ENCODE measurements at places on chromosomes 12 and 14.

GRCh38 chr14:64580467-64580866, 30.7 kb downstream of the PPP1R36 start:
- H3K36me3 ChIP-seq: no peaks in the 10 kb centered on the region
- H3K27ac ChIP-seq: no peak overlapping the region
- no peak for DNase-seq
- H3K4me3 ChIP-seq: no peak overlapping the region
- H3K27me3 ChIP-seq: no peaks in the 10 kb centered on the region

DNA sequence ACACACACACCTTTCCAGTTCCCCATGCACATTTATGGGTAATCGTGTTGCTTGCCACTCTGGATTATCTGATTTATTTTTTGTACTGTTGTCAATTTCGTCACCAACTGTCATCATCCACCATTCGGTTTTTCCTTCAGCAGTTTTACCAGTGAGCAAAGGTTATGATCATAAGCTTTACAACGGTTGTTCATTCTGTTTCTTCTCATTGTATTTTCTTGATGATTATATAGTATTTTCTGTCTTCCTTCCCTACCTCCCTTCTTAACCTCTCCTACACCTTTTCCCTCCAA, 680 bp downstream of the NECAP1 start:
- H3K27ac ChIP-seq: peak overlapping the region; percentile 99
- no peak for DNase-seq
- peaks cover 24% of the 10 kb centered on the region for H3K36me3 ChIP-seq
- peak overlapping the region; percentile 80 for H3K4me3 ChIP-seq

DNA sequence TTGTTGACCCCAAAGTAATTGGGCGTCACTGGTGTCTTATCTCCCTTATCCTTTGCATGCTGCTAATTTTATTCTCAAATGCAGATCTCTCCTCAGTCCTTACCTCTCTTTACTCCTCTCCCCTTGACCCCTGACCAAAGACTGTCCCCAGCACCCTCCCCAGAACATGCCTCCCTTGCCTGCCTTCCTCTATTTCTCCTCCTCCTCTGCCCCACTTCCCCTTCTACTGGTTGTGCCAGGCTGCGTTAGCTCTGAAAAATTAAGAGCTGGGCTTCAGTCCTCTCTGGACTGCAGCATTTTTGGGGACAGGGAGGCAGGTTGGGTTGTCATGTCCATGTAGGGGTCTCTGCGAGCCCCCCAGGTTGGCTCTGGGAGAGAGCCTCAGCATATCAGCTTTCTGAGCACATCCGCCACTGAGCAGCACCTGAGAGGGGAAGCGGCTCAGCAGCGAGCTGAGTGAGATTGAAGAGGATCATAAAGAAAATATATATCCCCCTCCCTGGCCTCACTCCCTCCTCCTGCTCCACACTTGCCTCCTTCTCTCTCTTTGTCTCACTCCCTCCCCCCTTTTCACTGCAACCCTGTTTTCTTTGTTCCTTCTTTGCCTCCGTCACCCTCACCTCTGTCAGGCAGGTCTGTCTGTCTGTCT, 6.4 kb upstream of the CISTR start:
- no peak overlapping the region for H3K27ac ChIP-seq
- peaks cover 36% of the 10 kb centered on the region for H3K27me3 ChIP-seq
- no peak for DNase-seq
- no peak overlapping the region for H3K4me3 ChIP-seq

DNA sequence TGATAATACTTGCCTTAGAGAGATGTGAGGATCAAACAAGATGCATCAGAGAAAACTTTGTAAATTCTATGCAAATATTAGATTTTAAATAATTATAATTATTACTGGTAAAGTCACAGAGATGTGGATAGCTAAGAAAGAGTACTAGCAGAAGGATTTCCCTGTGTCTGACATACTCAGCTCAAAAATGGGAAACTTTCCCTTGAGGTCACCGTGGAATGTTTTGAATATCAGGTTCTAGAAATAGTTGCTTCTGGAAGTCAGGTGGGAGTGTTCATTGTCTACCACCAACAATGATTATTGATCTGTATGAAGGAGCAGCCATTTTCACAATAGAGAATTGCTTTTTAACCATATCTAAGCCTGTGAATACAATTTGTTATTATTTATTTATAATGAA, 71.7 kb downstream of the FLRT2 start:
- H3K27ac ChIP-seq: no peak overlapping the region
- H3K36me3 ChIP-seq: no peaks in the 10 kb centered on the region
- no peaks in the 10 kb centered on the region for H3K27me3 ChIP-seq
- H3K4me3 ChIP-seq: no peak overlapping the region

- H3K36me3 ChIP-seq: no peaks in the 10 kb centered on the region
- no peaks in the 10 kb centered on the region for H3K27me3 ChIP-seq
- DNase-seq: no peak
- H3K4me3 ChIP-seq: no peak overlapping the region
- H3K4me1 ChIP-seq: peaks cover 7% of the 10 kb centered on the region
These were observed 165.4 kb downstream of the PHETA1 start for GRCh38 chr12:111203446-111203845.

DNA sequence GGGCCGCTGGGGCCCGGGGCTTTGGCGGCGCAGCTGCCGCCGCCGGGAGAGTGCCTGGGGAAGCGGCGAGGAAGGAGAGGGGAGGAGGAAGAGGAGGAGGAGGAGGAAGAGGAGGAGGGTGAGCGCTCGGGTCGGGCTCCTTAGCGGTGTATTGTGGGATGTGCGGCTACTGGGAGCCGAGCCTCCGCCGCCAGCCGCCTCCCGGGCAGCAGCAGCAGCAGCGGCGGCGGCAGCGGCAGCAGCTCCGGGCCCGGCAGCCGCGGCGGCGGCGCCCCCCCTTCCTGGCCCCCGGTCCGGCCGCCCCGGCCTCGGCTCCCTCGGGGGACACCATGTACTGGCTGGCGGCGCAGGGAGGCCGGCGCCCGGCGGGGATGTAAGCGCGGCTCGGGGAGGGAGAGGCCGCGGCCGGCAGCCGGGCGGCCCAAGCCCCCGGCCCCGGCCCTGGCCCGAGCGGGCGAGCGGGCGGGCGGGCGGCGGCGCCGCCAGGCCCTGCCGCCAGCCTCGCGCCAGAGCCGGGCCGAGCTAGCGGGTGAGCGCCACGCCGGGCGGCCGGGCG, at the start of gene SETD1B:
SETD1B (plus strand) TSS at position 149 of the 556 bp plus-strand sequence. CDS start 729 bp downstream, outside the sequence.
- peak; percentile 45 for DNase-seq
- H3K4me3 ChIP-seq: peak within 1 kb of the TSS; percentile 100
- peak within 1 kb of the TSS; percentile 100 for H3K27ac ChIP-seq
- peaks cover 37% of the 10 kb centered on the region for H3K4me1 ChIP-seq
- H3K36me3 ChIP-seq: peaks cover 5% of the 10 kb centered on the region

- H3K27me3 ChIP-seq: no peaks in the 10 kb centered on the region
- DNase-seq: no peak
These were observed 38.5 kb downstream of the PTGER2 start for GRCh38 chr14:52352569-52352968.

- no peak overlapping the region for H3K4me3 ChIP-seq
- no peak overlapping the region for H3K27ac ChIP-seq
- H3K36me3 ChIP-seq: peaks cover 4% of the 10 kb centered on the region
- no peak for DNase-seq
- peaks cover 15% of the 10 kb centered on the region for H3K27me3 ChIP-seq
- peaks cover 16% of the 10 kb centered on the region for H3K4me1 ChIP-seq
These were observed 104.4 kb upstream of the PRB2 start for GRCh38 chr12:11499806-11500187.

GRCh38 chr14:33660248-33660647, 290.6 kb downstream of the EGLN3 start:
- DNase-seq: no peak
- H3K4me3 ChIP-seq: no peak overlapping the region
- H3K4me1 ChIP-seq: no peaks in the 10 kb centered on the region
- H3K36me3 ChIP-seq: no peaks in the 10 kb centered on the region

DNA sequence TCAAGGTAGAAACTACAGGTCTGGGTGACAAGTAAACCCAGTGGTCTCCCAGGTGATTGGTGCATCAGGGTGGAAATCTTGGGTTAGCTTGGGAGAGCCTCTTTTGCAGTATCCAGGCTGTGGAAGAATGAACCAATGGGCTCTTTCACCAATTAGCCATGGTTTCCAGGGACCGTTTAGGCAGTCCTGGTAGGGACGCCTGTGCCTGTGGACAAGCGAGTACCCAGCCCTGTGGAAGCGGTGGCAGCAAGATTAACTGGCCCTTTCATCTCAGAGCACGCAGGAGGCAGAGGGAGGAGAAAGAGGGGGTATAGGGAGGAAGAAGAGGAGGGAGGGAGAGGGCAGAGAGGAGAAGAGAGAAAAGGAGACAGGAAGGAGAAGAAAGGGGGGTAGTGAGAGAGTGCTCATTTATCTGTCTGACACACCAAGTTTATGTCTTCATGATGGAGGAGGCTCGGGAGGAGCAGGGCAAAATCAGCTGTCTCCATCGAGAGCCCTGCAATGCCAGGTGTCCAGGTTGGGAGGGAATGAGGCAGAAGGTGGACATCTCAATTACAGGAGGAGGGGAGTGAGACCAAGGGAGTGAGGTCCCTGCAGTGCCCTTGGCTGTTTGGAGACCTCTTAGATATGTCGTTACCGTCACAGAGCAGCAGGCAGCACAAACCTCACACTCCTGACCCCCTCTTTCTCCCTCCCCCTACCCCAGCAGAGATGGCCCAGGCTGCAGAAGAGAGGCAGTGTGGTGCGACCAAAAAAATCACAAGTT, 4.6 kb upstream of the ZDHHC22 start:
- peaks cover 2% of the 10 kb centered on the region for H3K4me1 ChIP-seq
- H3K36me3 ChIP-seq: no peaks in the 10 kb centered on the region
- peaks cover 44% of the 10 kb centered on the region for H3K27me3 ChIP-seq

DNA sequence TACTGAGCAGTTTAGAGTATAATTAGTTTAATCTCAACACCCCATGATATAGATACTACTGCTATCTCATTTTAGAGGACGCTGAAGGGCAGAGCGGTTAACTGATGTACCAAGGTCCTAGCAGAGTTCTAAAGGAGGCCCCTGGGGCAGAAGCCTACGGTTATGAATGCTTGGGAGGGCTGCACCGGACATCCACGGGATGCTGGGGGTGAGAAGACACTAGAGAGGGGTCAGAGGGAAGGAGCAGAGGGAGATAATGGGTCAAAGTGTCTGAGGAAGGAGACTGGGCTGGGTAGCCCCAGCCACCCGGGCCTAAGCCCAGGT, 1.6 kb upstream of the ACTR6 start:
- peaks cover 41% of the 10 kb centered on the region for H3K4me1 ChIP-seq
- H3K36me3 ChIP-seq: peaks cover 9% of the 10 kb centered on the region
- peak overlapping the region; percentile 99 for H3K4me3 ChIP-seq
- DNase-seq: no peak

GRCh38 chr14:100487304-100487703, 99.9 kb downstream of the BEGAIN start:
- no peak overlapping the region for H3K27ac ChIP-seq
- H3K36me3 ChIP-seq: peaks cover 14% of the 10 kb centered on the region
- no peak for DNase-seq
- H3K27me3 ChIP-seq: no peaks in the 10 kb centered on the region
- H3K4me1 ChIP-seq: peaks cover 13% of the 10 kb centered on the region
- H3K4me3 ChIP-seq: no peak overlapping the region

DNA sequence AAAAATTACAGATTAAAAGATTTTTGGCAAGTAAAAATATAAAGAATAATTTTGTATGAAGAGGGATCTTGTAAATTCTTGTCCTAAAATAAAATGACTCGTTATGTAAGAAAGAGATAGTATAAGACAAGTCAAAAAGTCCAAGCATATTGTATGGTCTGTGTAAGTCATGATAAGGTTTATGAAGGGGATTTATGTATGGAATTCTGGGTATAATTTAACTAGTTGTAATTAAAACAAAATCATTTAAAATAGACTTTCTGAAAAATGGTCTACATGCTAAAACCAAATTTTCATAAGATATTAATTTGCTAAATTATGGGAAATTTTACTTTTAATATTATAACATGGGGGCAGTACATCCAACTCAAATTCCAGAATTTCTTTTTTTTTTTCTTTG, 17.6 kb upstream of the PEX5 start:
- H3K27me3 ChIP-seq: peaks cover 22% of the 10 kb centered on the region
- H3K36me3 ChIP-seq: peaks cover 11% of the 10 kb centered on the region
- no peak overlapping the region for H3K4me3 ChIP-seq
- no peak overlapping the region for H3K27ac ChIP-seq

DNA sequence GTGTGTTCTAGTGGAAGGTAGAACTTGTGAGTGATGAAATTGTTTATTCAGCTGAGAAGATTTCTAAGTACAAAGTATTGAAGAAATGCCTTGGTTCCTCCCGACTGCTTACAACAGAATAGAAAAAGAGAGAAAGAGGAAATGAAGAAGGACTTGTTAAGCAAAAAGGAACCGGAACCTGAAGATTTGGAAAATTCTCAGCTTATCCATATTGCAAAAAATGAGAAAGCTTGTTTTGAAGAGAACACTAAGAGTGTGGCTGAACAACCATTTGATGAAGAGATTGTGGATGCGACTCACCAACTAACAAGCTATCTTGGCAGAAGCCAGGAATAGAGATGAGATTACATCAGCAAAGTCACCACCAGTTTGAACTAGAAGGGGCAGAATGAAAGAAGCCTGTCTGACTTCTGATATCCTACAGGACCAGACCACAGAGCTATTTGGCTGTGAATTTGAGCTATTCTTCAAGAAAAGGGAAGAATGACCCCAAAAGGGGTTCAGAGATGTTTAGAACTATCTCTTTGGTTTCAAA, 15.1 kb downstream of the NDUFA9 start:
- peaks cover 5% of the 10 kb centered on the region for H3K4me1 ChIP-seq
- no peaks in the 10 kb centered on the region for H3K27me3 ChIP-seq
- H3K36me3 ChIP-seq: peaks cover 29% of the 10 kb centered on the region
- H3K27ac ChIP-seq: no peak overlapping the region
- no peak overlapping the region for H3K4me3 ChIP-seq
- no peak for DNase-seq

GRCh38 chr12:13258197-13258596, 61.7 kb downstream of the EMP1 start:
- no peak for DNase-seq
- peaks cover 4% of the 10 kb centered on the region for H3K4me1 ChIP-seq
- H3K27ac ChIP-seq: no peak overlapping the region
- H3K36me3 ChIP-seq: no peaks in the 10 kb centered on the region
- H3K4me3 ChIP-seq: no peak overlapping the region

- no peak for DNase-seq
- H3K27ac ChIP-seq: no peak overlapping the region
- peaks cover 8% of the 10 kb centered on the region for H3K27me3 ChIP-seq
- H3K36me3 ChIP-seq: no peaks in the 10 kb centered on the region
- no peak overlapping the region for H3K4me3 ChIP-seq
These were observed 14.9 kb upstream of the CCER1 start for GRCh38 chr12:90969851-90970250.

DNA sequence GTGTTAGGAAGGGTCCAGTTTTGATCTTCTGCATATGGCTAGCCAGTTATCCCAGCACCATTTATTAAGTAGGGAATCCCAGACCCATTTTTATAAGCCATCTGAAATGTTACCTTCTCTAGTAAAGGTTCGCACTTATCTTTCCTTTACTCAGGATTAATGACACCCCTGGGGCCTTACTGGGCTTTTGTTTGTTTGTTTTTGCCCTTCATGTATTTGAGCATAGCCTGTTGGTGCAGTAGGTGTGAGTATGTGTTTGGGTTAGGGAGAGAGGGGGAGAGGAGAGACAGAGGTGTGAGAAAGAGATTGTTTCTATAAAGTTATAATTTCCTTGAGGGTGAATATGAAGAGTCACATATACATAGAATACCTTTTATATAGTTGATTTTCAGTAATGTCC, 96.9 kb downstream of the AKAP6 start:
- no peak overlapping the region for H3K4me3 ChIP-seq
- H3K36me3 ChIP-seq: no peaks in the 10 kb centered on the region
- no peak overlapping the region for H3K27ac ChIP-seq

Data from naive thymus-derived CD8-positive, alpha-beta T cell (primary cell).